ENCODE measurements at places on chromosomes 3 and 15.

GRCh38 chr15:99507504-99508310 is 58.1 kb upstream of the MEF2A start:
- no peak for DNase-seq

DNA sequence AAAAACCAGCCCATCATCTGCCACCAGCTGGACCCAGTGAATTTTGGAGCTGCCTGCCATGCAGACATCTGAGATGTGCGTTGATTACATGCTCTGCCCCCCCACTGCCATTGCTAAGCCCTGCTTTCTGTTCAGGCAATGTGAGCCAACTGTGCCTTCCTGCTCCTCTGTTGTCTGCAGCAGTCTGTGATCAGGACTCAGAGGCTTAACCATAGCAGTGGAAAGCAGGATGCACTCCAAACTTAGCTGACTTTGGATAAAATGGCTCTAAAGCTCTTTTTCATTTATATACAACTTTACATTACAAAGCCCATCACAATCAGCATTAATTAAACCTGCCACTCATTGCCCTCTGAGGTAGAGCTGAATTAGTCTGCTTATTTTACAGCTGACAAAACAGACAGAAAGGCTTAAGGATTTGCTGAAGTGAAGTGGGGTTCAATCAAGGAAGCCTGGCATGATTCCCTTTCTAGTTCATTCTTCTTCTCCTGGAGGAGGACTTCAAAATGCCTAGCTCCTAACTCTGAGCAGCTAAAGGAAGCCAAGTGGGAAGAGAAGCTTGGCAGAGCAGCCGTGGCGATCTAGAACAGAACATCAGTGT is 15.7 kb upstream of the RPS27L start:
- no peak for DNase-seq

GRCh38 chr15:59053482-59053881 is 51.5 kb upstream of the CCNB2 start:
- no peak for DNase-seq

GRCh38 chr3:192514081-192514753 is 213.1 kb downstream of the FGF12 start:
- DNase-seq, result no peak

DNA sequence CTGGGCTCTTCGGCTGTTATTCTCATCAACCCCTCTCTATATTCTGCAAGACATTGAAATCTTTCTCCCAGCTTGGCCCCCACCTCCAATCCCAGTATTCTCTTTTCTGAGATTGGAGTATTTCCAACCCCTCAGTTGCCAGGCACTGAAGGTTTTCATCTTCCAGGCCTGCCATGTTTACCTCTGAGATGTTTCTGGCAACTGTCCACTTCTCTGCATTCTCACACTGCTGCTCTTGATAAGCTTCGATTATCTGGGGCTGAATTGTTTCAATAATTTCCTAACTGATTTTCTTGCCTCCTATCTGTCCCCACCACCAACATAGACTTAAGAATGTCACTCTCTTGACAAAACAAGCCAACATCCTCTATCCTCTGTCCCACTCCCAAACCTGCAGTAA is 1.4 kb upstream of the GPR156 start:
- DNase-seq, result no peak

DNA sequence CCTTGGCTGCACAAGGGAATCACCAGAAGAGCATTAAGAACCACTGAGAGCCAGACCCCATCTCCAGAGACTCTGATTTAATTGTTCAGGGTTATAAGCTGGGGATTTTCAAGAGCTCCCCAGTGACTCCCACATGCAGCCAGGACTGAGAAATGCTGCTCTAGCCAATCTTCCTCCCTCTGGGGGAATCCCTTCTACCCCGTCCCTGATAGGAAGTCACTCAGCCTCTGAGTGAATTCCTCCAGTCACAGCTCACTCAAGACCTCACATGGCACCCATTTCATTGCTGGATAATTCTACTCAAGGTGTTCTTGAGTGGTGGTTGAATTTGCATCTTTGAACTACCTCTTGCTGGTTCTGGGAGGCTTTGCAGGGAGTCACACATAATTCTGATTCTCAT is 10.7 kb downstream of the CCR3 start:
- no peak for DNase-seq

DNA sequence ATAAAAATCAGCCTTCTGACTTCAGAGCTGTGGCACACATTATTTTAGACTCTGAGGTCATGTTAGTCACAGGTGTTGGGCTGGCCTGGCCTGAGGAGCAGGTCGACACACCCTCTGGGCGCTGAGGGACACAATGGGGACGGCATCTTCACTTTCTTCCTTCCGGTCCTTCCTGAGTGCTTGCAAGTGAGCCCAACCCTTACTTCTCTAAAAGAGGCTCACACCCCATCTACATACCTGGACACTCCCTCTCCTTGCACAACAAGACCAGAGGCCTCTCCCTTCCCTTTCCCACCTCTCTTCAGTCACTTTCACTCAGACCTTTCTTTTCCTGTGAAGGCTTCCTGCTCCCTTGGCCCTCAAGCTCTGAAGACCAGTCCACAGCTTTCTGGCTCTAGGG is 85.4 kb downstream of the XXYLT1 start:
- no peak for DNase-seq

DNA sequence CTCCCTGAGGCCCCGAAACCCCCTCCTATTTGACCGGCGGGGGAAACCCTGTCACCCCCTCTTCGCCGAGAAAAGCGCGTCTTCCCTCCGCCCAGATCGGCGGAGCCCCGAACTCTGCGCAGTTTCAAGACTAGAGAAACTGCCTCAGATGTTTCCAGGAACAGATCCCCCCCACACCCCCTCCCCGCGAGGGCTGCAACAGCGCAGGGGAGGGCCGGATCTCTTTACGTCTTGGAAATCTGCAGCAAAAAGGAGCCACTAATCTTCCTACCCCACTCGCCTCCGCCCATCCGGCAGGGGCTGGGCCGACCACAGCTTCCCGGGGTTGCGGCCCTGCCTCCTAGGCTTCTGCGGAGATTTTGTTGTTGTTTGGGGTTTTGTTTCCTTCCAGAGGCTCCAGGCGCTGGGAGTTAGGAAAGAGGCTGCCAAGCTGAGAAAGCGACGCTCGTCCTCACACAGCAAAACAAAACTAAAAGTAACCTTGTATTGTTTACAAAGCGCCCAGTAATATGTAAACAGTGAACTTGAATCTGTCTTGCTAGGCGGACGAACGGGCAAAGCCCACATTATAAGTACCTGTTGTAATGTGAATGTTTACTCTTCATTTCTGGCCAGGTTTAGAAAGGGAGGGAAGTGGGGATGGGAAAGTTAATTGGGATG is 2.2 kb downstream of the FOXB1 start:
- no peak for DNase-seq

- no peak for DNase-seq
Measured at GRCh38 chr3:51735950-51736349, 29.1 kb downstream of the GRM2 start.

DNA sequence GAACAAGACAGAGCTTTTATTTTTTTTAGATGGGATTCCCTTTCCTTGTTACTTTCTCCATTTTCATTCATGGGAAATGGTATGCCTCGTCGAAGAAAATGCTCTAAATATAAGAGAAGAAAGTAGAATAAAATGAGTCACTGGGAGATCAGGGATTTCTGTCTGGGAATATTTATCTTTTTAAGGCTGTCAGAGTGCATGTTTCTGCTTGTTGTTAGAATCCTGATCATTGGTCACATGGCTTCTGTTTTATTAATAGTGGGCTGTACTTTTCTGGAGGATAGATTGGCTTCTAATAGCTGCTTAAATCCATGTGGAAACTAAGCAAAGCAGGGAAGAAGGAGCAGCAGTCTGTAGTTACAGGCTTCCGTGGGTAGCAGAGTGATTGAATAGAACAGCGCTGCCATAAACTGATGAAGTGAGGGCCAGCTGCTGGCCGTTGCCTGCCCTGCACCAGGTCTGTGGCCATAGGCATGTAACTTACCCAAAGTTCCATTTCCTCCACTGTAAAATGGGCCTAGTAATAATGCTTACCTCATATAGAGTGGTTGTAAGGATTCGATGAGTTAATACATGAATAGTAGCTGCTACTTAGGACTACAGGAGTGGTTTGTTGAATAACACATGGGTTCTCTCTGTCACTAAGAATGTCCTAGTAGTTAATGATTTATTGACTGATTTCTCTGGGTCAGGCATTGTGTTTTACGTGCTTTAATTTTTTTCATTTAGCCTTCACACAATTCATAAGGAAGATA is 289.9 kb downstream of the SATB1 start:
- no peak for DNase-seq

DNA sequence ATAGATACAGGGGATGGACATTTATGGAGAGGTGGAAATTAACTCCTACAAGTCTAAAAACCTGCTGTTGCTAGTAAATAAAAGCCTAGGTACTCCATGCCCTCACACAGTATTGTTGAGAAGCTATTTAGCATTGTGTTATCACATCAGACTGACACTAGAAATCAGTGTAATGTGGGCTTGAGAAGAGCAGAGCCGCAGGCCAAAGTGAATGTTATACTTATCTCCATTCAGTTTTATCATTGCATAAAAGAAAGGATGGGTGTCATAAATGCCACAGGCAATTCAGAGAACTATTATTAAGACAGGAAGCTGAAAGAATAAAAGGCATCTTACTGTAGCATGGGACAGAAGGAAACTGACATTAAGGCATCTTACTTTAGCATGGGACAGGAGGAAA is 13.7 kb upstream of the ISLR start:
- DNase-seq, result no peak

DNA sequence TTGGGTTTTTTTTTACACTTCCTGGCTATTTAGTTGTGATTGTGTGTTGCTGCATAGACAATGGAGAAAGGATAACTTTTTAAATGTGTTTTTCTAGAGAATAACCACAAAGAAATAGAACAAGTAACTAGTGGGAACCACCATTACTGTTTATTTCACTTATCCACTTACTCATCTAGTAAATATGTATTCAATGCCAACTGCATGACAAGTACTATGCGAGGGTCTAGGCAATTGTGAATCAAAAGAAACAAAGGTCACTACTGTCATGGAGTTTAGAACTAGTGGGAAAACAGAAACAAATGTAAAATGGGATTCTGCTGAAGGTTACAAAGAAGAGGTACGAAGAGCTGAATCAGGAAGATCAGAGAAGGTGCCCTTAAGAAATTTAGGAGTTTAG is 600.9 kb upstream of the ROBO2 start:
- DNase-seq, result no peak

DNA sequence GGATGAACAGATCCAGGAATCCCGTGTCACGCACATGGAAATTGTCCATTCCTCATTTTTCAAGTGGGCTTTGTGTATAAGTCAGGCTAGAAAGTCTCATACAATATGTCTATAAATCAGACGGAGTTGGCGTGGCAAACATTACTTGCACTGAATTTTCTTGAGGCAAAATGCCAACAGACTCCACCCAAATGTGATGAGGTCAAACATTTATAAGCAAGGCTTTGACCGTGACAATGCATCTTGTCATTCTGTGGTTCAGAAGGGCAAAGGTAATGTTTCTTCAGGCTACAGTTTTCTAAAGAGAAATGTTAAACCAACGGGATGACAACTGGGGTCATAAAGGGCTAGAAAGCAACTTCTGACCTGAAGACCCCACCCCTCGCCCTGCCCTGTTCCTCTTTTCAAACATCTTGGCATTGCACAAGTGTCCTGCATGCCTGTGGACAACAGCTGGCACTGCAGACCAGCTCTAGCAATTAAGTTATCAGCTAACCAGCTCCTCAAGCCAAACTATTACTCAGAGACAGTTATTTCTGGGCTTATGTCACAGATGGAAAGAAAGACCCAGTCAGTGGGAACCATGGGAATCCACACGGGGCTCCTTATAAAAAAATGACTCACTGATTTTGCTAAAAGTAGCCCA is 36.5 kb upstream of the SPTBN5 start:
- DNase-seq, result no peak

DNA sequence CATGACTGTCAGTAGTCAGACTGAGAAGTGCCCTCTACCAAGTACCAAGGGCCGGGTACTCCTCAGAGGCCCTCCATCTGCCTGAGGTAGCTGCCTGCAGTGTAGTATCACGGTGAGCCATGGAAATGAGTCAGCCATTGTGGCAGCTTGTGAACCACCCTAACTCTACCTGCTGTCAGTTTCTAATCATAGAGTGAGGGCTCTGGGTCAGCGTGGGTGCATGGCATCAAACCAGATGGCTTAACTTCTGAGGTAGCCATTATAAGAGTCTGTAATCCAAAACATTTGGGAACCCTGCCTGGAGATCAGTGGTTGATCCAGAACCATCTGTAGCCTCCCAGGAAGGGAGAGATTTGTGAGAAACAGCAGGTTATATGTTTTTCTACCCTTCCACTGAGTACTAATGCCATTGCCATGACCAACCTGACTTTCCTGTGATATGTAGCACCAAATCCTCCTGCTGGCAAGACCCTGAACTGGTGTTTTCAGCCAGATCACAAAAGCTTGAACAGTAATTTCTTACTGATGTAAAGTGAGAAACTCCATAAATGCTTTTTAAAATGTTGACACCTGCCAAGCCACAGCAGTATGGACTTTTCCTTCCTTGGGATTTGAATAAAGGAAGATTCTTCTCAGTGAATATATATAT is 38.9 kb downstream of the ABHD2 start:
- no peak for DNase-seq

DNA sequence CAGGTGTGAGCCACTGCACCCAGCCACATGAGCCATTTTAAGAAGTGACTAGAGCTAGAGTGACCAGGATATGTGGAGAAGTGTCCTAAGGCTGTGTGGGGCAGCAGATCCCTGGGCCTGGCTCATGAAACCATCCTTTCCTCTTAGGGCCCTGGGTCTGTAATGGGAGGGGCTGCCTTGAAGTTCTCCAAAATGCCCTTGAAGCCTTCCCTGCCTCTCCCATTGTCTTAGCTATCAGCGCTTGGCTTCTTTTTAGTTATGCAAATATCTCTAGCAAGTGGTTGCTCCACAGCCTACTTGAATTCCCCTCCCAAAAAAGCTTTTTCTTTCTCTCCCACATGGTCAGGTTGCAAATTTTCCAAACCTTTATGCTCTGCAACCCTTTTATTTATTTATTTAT is 112.4 kb upstream of the SPATA16 start:
- DNase-seq, result no peak

DNA sequence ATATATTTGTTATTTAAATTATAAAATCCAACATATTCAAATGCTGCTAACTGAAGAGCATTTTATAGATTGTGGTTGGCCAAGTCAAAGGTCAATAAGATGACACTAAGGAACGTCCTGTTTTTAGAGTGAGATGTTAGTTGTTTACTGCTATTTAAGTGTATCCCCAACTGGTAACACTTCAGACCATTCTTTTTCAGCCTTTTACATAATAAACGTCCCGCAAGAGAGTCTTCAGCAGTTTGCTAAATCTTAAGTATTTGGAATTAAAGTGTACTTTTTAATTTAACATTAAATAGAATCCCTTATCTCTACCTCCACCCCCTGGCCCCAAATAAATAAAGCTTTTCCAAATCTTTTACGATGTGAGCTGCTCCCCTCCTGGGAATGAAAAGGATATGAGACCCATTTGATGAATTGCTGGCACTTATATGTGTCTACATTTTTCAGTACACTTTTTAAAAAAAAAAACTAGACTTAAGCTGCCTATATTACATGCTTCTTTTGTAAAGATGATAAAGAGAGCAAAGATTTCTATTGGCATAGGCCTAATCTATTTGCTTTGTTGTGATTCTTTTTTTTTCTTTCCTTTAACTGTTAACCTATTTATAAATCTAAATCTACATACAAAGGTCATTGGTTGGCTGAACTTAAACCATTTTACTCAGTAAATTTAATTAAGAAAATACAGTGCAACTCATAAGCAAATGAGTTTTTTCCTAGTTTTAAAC is 101.8 kb upstream of the SKOR1 start:
- DNase-seq, result no peak
